AML-193 (cell line): ENCODE measurements at places on chromosomes 16 and 17.

- no peak for DNase-seq
These were observed 61.6 kb downstream of the SHISA6 start for GRCh38 chr17:11302401-11303186.

DNA sequence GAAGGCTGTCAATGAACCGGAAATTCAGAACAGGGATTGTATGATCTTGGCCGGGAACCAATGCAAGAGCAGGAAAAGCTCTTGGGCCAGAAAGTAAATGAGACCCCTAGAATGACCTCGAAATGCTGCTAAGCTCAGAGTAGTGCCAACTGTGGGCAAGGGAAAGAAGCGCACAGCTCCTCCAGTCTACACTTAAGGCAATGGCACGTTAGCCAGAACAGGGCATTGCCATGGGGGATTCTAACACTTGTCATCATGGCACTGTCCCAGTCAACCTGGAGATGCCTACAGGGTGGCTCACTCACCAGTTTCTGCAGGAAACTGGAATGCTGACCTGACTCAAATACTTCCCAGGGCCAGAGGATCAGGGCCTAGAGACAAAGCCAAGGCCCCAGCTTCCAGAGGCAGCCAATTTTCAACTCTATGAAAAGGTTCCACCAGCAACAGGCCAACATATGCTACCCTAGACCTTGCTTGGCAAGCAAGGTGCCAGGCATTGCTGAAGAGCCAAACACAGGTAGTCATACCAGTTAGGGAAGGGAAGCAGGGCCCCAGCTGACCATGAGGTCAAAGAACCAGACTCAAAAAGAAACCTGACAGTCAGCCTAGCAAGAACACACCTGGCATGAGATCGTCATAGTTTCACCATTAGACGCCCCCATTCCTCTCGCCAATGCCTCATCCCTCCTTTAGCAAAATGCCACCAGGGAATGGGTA, 34.9 kb downstream of the ARHGAP17 start:
- no peak for DNase-seq

DNA sequence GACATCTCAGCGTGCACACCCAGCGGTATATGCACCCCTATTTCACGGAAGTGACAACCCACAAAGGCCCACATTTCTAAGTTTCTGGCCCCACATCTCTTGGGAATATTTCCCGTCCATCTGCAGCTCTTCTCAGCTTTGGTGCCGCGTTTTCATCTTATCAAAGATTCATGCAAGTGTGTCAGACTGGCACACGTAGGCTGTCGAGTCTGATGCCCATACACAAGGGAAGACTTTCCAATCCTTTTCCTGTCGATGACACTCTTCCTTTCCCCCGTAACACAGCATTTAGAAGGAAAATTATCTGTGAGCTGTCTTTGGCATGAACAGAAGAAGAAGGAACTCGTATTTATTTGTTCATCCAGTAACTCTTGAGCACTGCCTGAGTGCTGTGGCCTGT, 83.0 kb downstream of the SHISA6 start:
- no peak for DNase-seq

DNA sequence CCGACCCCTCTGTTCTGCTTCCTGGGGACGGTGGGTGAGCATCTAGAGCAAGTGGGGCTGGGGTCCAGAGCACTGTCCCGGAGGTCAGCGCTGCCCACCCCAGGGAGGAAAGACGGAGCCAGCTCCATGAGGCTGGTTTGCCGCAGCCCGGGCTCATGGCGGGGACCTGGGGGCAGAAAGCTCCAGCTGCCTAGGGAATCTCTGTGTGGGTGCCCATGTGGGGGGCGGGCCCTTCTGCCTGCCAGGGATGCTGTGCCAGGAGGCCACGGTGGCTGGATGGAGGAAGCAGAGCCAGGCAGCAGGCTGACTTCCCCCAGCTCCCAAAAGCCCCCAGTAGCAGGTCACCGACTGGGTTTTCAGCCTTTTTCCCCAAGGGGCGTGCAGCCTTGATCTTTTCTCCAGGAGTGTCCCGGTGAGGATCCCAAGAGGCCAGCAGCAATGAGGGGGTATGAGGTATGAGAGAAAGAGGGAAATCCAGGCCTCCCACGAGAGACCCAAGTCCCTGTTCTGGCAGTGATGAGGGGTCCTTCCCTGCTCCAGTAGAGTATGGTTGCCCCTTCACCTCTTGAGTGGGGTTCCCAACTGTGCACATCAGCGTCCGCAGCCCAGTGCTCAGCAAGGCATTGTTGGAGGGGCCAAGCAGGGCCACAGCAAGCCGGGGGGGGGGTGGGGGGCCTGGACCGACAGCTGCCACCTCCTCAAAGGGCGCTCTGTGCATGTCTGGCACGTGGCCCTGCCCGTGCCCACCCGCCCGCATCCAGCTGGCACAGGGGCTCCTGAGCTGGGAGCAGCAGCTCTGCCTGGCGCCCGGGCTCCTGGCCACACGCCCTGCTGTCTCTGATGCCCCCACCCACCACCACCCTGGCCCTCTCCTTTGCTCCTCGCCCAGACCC, 15.6 kb upstream of the BCAR1 start:
- DNase-seq: no peak

DNA sequence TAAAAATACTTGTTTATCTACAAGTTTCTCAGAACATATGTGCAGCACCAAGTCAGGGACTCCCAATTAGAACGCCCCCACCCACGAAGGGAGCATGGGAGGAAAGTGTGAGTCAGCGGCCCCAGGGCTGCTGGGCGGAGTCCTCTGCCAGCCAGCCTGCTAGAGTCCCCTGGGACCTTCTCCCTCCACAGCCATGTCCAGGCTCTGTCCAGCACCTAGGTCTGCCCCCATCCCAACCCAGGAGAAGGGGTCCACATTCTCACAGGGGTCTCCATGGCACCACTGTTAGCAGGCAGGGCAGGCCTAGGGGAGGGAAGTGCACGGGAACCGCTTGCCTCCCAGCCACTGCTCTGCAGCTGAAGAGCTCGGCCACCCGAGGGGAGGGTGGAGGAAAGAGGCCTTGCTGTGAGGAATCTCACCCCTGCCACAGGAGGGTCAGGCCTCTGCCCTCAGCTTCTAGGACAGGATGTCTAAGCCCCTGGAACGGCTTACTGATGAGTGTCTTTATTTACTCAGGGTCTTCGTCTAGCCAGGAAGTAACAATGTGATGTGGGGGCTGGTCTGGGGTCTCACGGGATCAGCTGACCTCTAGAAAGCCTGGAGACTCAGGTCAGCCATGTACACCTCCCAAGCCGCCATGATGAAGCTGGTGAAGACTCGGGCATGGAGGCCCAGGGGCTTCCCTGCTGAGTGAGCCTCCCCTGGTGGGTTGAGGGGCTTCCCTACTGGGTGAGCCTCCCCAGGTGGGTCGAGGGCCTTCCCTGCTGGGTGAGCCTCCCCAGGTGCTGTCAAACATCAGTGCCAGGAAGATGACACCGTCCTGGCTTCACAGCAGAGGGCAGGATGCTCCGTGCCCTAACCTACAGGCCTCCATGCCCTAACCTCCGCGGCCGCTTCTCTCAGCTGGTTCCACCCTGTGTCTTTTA, 190.3 kb downstream of the RBFOX3 start:
- DNase-seq: no peak

DNA sequence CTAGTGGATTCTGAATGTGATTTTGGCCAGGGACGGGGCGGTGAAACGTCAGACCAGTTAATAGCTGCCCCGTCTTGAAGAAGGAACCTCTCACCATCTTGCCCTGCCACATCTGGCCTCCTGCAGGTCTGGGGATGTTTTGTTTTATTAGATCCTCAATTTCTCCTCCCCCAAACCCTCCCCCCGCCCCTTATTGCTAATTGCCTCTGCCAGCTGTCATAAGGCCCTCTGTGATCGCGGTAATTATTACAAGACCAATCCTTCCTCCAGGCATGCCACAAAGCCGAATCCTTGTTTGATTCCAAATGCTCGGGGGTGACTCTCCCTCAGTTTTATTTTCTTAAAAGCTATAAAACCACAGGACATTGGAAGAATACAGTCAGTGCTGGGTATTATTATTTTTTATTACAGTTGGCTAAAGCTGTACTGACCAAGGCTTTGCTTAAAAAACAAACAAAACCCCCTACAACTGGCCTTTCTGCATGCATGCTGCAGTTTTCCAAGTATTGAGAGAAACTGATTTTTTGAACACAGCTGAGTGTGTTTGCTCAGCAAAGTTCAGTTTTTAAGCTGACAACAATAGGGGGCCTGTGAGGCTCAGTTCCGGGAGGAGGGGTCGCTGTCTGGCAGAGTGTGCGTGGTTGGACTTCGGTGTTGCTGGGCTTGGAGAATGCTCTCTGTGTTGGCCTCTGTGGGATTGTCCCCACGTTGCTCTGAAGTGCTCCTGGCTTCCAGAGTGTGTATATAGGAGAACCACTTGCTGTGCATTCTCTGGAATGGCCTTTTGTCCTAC, 1.7 kb downstream of the KSR1 start:
- DNase-seq: peak; percentile 76

GRCh38 chr17:19369107-19369778, 6.7 kb upstream of the B9D1 start:
- DNase-seq: no peak

DNA sequence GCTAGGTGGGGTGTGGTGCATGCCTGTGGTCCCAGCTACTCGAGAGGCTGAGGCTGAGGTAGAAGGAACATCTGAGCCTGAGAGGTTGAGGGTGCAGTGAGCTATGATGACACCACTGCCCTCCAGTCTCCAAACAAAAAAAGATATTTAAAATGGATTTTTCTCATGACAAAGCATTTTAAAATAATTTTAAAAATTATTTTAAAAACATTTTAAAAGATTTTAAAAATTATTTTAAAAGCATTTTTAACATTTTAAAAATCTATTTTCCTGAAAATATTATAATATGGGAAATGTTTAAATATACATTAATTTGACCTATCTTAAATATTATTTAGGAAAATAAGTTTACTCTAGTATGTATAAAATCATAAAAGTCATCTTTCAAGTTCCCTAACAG, 26.8 kb downstream of the MED13 start:
- no peak for DNase-seq

DNA sequence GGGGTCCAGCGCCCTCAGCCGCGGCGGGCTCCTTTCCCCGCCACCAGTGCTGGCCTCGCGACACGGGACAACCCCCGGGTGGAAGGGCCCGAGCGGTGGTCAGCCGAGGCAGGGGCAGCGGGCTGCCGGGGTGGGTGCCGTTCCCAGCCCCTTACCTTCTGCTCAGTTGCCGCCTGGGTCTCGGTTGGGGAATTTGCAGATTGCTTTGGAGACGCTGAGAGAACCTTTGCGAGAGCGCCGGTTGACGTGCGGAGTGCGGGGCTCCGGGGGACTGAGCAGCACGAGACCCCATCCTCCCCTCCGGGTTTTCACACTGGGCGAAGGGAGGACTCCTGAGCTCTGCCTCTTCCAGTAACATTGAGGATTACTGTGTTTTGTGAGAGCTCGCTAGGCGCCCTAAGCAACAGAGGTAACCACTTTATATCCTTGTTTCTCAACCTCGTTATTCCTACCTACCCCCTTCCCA, 381 bp downstream of the CTNS start:
- DNase-seq: no peak

DNA sequence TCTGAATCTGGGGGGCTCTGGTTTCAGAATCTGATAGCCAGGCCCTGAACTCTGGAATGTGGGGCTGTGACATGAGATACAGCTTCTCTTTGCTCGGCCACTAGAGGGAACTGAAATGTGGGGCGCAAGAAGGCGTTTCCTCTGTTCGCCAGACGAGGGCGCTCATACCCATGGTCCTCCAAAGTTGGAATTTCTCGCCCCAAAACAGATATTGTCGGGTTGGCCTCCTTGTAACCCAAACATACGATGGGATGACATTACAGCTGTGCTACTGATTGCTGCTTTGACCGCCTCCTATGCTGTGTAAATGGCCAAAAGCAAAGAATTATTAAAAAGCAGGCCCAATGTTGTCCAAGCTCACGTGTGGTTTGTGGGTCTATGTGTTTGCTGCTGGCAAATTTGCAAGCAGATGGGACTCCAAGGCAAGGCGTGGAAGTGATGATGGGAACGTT, 13.1 kb upstream of the MSI2 start:
- peak; percentile 80 for DNase-seq

DNA sequence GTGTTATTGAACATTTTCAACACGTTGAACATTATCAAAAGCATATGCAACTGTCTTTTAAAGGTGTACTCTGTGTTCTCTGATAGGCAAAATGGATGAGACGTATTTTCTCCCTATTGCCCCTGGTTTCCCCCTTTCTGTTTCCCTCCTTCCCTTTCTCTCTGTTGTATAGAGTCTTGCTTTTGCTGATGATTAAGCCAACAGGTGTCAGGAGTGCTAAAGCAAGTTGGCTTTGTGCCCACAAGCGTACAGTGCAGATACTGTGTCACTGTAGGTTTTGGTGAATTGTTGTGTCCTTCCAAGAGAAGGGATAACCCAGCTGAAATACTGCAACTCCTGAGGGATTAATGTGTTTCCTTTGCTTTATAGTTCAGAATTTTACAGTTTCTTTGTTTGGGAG, 74.4 kb downstream of the COX10 start:
- DNase-seq: no peak

- DNase-seq: no peak
These were observed 1.2 kb upstream of the EFNB3 start for GRCh38 chr17:7703584-7704479.

DNA sequence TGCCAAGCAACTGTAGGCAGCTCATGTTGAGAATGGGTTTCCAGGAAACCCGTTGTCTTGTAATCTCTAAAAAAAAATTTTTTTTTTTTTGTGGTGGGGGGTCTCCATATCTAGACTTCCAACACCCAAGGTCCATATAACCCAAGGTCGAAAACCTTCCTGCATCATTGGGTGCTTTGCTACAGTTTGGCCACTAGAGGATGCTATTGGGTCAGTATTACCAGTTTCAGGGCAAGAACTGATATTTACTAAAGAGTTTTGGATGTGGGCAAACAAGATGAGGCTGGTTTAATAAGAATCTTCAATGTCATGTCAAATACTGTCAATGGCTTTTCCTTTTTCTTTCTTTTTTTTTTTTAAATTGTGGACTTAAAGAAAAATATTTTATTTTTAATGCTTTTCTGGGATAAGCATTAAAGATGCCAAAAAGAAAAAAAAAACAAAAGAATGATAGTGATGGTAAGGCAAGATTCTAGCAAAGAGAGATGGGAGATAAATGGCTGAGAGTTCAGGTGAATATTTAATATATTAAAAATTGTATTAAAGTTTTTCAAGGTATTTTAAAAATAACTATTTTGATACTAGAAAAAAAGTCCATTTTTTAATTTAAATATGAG, 62.2 kb downstream of the DHRS7C start:
- peak; percentile 39 for DNase-seq

- DNase-seq: no peak
These were observed at the start of gene ARHGDIA for GRCh38 chr17:81870981-81871386. Gene ARHGDIA (minus strand): TSS chr17:81871337. CDS start chr17:81869930, 1,407 bp downstream.

DNA sequence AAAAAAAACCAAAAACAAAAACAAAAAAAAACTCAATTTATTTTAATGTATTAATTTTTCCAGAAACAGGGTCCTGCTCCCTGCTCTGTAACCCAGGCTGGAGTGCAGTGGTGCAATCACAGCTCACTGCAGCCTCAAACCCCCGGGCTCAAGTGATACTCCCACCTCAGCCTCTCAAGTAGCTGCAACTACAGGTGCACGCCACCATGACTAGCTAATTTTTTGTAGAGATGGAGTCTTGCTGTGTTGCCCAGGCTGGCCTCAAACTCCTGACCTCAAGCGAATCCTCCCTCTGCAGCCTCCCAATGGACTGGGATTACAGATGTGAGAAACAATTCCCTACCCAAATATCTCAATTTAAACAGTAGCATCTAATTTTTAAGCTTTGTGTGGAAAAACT, 25.2 kb upstream of the EMP2 start:
- DNase-seq: no peak
